Chondrocyte (in vitro differentiated cells): ENCODE measurements at places on chromosomes 1 and 21.
A peak's percentile ranks its signal among the peaks of the same experiment; 100 is the strongest.

- DNase-seq, result no peak
These were observed 5.7 kb downstream of the GJB3 start for GRCh38 chr1:34786521-34787325.

DNA sequence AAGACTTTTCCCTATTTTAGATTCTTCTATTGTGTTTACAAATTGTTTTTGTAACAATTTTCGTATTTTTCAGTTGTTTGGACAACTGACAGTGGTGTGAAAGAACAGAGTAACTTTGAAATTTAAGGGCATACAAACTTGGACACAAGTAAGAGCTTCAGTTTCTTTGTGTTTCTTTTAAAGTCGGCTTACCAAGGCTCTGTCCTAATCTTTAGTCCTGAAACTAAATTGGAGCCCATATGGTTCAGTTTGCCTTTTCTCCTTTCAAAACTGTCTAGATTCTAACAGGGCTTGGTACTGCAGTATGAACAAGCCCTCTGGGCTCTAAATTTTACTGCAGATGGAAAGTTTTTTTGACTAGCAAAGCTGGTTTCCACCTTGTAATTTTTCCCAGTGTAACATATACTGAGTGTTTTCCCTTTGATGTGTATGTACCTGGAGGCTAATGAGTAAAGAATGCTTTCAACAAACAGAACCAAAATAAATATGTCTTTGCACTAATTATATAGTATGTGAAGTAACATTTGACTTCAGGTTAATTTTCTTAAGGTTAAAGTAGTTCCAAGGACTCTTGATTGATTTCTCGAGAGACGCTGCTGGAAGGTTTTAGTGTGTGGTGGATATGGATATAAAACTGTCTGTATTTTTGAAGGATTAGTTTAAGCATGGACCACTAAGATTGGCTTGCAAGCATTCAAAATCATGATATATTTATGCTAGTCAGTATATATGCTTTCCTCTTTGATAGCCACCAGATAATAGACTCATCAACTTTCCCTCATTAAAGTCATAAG is 4.1 kb downstream of the SNX27 start:
- no peak for DNase-seq

- DNase-seq, result peak; percentile 74
These were observed 42.5 kb downstream of the NEK2 start for GRCh38 chr1:211632808-211633523.

DNA sequence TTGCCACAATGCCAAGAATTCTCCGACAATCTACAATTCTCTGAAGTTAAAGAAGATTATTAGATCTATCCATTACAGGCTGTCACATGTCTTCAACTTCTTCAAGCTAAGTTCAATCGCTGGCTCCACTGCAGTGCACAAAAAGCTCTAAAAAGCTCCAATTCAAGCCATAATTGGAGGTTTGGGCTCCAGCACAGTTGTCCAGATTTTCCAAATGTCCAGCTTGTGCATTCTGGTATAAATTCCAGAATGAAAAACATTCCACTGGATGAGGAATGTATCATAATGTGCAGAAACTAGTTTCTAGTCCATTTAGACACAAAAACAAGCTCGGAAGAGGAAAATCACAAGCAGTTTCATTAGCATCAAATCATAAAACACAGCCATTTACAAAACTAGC is 138.6 kb downstream of the NRIP1 start:
- no peak for DNase-seq

DNA sequence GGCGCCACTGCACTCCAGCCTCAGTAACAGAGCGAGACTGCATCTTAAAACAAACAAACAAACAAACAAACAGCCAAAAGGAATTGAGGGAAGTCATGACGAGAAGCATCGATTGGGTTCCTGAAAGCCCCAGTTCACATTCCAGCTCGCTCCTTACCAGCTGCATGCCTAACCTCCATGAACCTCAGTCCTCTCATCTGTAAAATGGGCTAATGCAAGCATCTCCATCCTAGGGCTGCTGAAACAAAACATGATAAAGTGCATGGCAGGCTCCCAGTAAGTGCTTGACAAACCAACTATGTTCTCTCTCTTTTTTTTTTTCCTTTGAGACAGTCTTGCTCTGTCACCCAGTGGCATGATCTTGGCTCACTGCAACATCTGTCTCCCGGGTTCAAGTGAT is 79.7 kb upstream of the DISP3 start:
- DNase-seq, result no peak

DNA sequence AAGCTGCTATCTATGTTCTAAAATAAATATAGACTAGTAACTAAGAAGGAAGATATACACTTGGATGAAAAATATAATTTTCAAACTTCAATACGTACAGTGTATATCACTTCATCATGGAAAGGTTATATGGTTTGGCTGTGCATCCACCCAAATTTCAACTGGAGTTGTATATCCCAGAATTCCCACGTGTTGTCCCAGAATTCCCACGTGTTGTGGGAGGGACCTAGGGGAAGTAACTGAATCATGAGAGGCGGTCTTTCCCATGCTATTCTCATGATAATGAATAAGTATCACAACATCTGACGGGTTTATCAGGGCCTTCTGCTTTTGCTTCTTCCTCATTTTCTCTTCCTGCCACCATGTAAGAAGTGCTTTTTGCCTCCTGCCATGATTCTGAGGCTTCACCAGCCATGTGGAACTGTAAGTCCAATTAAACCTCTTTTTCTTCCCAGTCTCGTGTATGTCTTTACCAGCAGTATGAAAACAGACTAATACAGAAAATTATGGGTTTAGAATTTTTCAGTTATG is 10.7 kb downstream of the NEGR1 start:
- no peak for DNase-seq

- DNase-seq, result no peak
These were observed 5.2 kb upstream of the TARBP1 start for GRCh38 chr1:234484218-234484617.

DNA sequence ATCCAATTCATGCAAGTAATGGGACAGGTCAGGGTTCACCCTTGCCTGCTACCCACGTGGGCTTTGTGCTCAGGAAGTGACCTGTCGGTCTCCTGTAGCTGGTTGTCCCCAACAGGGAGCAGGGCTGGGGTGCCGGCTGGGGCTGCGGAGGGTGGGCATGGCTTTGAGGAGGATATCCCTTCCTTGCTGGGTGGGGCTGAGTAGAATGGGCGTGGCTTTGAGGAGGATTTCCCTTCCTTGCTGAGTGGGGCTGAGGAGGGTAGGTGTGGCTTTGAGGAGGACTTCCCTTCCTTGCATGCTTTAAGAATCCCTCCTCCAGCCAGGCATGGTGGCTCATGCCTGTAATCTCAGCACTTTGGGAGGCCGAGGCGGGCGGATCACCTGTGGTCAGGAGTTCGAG is 151.3 kb downstream of the CLIC6 start:
- no peak for DNase-seq

GRCh38 chr1:30679976-30680305 is 43.4 kb downstream of the MATN1 start:
- DNase-seq, result no peak

DNA sequence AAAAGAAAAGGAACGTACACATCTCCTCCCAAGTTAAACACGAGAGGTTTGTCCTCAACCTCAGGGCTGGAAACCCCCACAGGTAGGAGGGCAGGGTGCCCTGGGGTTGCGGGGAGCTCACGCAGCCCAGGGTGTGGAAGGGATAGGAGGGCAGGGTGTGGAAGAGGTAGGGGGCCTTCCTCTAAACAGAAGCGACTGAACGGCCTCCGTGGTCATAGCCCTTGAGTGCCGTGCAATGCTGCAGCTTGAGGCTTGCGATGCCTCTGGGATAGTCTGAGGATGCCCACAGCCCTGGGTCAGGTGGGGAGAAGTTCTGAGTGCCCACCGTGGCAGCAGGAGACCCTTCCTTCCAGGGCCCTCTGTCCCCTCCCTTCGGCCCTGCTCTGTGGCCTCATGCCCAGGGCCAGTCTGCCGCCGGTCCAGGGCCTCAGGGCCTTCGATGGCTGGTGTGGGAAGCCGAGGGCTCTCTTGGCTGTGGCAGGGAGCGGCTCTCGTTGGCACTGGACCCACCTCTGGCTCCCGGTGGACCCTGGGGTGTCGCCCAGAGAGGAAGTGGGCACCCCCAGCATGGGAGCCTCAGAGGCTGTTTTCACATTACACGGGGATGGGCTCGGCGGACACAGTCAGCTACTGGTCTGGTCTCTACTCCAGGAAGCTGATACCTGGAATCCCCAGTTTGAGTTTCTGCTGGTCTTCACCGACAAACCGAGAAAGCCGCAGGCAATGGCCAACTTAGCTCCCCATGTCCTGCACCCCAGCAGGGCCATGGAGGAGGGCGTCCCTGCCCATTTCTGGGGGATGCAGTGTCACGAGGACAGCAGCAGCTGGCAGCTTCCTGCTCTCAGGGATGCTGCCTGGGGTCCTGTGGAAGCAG is 6.4 kb upstream of the CDK11B start:
- DNase-seq, result peak; percentile 88

DNA sequence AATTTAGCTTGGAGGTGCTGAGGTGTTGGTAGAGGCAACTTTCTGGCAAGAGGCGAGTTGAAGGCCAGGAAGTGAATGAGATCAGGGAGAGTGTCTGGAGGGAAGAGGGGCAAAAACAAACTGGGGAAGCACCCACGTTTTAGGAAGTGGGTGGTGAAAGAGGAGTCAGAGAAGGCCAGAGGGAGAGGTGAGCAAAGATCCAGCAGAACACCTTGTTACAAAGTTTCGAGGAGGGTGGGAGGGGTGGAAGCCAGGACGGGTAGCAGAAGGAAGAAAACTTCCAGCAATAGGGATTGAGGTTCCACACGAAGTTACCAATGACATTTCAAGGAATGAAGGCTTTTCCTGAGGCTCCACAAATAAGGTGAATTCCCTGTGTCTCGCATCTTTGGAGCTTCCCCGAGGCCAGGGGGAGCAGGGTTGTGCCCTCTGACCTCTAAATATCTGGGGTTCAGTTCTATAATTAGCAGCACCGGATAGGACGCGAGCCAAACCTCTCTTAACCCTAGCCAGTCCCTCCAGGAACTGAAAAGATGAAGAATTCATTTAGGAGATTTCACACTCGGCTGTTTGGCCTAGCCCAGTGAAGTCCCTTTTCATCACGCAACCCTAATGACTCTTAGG is 578 bp upstream of the SESN2 start:
- no peak for DNase-seq

DNA sequence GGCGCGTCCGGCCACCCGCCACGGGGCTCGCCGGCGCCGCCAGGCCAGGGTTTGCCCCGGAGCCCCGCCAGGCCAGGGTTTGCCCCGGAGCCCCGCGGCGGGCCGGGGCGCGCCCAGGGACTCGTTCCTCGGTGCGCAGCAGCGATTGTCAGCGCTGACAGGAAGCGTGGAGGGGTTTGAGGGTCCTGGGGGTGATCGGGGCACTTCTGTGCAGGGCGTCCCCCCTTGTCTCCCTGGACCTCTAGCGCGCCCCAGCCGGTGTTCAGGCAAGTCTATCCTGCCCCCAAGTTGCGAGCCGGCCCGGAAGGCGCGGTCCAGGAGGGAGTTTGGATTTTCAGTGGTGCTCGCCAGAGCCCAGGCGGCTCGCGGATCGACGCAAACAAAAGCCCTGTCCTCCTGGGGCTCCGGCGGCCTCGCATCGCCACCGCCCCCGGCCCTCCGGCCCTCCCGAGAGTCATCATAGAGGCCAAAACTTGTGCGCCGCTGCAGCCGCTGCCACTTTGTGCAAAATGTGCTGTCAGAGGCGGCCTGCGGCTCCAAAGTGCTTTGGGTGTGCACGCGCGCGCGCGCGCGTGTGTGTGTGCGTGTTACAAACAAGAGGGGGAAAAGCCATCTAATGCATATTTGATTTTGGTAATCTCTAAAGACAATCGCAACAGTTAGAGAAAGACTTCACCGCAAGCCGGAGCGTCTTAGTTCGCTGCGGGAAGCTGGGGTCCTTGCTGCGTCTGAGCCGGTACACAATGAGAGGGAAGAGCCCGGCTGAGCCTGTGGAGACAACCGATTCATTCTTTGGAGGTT is 1.0 kb downstream of the ROR1 start:
- no peak for DNase-seq

- peak; percentile 79 for DNase-seq
These were observed 80.4 kb downstream of the NPHP4 start for GRCh38 chr1:5911871-5912271.

- no peak for DNase-seq
These were observed 161.3 kb upstream of the PTGFR start for GRCh38 chr1:78329475-78329874.

- DNase-seq, result no peak
These were observed 2.5 kb upstream of the PADI6 start for GRCh38 chr1:17369466-17369865.

- DNase-seq, result no peak
These were observed 15.9 kb upstream of the OSBPL9 start for GRCh38 chr1:51600965-51601364.

- DNase-seq, result no peak
These were observed 49.4 kb upstream of the COG2 start for GRCh38 chr1:230592848-230593414.

GRCh38 chr21:14550135-14550534 is 4.0 kb upstream of the SAMSN1 start:
- DNase-seq, result no peak

DNA sequence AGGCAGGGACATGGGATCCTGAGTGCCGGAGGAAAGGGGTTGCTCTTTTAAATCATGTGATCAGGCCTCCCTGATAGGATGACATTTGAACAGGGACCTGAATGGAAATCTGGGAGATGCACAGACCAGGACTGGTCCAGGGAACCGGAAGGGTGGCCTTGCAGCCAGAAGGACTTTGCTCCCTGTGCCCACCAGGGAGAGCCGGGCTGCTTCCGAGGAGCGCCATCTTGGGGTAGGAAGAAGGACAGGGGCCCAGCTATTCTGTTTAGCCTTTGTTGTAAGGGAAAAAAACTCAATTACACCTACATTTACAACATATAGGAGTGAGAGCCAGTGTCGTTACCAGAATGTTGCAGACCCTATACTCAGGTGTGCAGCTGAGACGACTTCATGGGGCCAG is 5.5 kb downstream of the KLHDC7A start:
- no peak for DNase-seq

DNA sequence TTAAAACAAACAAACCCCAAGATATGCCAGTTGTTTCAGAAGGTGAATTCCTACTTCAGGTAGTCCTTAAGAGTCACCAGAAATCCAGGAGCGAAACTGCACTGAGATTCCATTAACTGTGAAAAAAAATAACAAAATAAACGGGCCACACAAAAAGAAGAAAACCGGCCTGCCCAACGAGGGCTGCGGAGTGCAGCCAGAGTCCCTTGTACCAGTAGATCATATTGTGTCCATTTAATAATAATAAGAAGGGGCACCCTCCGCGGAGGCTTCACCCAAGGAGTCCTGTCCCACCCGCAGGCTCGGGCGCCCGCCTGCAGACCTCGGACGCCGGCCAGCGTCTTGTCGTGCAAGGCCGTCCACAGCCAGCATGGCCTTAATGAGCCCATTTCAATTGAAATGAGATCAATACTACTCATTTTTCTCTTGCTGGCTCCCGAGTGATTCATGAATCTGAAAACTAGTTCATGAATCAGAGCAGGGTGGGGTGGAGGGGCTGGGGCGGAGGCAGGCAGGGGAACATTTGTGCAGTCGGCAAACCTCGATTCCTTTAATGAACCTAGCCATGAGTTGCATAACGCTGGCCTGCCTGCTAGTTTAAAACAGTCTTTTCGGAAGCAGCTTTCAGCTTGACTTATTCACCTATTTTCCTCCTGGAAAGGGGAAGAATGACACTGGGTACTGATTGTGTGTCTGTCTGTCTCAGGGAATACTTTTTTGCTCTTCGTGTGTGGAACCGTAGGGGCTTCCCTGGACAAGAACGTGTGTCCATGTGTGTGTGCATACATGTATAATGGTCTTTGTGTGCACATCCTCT is 113.1 kb upstream of the IRF2BP2 start:
- DNase-seq, result no peak
